ENCODE measurements at places on chromosomes 16 and 17.

DNA sequence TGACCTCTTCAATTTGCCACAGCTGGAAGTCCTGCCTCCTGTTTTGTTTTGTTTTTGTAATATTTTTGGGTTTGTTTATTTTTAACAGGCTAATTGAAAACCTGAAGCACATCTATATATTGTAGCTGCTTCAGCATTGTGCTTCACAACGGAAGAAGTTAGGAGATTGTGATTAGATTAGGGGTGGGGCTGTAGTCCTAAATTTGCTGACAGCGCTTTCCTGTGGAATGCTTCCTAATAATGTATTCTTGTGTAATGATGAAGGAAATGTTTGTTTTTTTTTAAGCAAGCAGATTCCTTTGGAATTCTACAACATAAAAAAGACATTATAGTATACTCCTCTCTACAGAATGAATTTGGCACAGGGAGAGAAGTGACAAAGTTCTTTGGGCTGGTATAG lies 70.1 kb downstream of the NLK start:
- DNase-seq: no peak

- DNase-seq: no peak
Observed at GRCh38 chr17:47643116-47643515, 6.6 kb upstream of the KPNB1 start.

DNA sequence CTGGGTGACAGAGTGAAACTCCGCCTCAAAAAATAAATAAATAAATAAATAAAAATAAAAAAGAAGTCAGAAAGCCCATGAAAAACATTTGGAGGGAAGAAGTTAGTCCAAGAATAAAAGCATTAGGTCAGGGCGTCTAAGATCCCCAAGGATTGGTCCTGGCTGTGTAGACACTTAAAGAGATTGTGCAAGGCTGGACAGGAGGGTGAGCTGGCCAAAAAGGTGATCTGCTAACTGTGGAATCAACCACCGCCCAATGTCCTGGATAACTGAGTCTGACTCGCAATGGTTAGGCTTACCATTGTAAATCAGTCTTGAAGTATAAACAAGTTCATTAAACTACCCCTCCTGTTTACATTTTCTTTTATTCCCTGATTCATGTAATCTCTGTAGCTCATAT lies 8.8 kb upstream of the ABCA8 start:
- no peak for DNase-seq

DNA sequence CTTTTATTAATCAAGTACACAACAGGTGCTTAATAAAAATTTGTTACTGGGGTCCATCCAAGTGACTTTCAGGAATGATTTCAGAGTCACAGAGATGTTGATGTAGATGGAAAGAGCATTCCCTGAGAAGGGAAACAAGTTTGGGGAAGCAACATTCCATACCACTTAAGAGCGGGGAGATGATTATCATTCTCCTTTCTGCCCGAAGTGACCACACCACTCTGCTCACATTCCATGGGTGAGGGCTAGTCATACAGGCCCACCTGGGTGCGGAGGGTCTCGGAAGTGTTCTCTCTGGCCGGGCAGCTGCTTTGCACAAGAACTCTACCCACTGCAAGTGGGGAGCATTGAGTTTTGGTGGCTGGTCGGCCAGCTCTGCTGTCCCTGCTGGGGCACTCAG lies 231.4 kb downstream of the SNX29 start:
- DNase-seq: no peak

DNA sequence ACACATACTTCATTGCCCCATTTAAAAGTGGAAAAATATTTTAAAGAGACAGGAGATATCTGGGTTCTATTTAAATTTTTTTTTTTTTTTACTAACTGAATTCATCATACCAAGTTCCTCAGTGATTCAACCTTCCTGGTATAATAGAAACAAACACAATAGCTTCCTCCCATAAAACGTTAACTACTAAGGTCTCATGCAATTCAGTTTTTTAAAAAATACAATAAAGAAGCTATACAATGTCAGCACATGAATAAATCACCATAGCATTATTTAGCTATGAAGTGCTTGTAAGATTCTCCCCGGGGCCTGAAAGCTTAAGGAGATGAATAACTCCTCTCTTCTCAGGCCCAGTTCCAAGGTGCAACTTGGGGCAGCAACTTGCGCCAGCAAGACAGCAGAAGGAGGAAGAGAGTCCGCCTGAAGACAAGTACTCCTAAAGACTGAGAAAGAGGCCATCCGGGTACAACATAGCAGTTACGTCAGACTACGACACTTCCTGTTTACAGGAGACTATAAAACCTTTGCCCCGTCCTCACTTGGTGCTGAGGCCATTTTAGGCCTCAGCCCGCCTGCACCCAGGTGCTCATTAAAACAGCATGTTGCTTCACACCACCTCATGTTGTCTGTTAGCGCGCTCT lies 81.5 kb downstream of the MYO1D start:
- no peak for DNase-seq

DNA sequence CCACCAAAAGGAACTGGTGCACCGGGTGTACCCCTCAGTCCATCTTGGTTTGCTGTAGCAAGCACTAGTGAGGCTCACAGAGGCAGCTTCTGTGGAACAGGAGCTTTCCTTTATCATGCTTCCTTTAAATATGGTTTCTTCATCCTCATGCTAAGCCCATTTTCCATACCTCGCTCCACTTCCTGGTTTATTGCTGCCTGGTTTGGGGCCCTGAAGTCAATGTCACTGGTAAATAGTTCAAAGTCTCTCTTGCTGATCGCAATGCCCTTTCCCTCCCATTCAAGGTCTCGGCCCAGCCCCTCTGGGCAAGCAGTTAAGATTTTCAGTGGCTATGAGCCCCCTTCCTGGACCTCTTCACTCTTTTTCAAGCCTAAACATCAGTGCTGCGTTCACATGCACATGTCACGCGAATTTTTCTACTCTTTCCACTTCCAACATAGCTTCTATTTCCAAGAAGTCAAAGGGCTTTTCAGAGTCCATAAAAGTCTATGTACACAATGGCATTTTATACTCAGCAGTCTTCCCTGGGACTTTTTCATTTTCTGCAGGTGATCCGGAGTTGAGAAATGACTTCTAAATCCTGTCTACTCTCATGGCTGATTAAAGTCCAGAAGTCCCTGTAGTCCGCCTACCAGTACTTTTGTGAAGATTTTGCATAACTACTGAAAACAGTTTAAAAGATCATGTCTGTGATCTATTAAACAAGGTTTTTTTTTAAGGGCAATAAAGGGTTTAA lies 323.8 kb upstream of the ZFHX3 start:
- DNase-seq: no peak

DNA sequence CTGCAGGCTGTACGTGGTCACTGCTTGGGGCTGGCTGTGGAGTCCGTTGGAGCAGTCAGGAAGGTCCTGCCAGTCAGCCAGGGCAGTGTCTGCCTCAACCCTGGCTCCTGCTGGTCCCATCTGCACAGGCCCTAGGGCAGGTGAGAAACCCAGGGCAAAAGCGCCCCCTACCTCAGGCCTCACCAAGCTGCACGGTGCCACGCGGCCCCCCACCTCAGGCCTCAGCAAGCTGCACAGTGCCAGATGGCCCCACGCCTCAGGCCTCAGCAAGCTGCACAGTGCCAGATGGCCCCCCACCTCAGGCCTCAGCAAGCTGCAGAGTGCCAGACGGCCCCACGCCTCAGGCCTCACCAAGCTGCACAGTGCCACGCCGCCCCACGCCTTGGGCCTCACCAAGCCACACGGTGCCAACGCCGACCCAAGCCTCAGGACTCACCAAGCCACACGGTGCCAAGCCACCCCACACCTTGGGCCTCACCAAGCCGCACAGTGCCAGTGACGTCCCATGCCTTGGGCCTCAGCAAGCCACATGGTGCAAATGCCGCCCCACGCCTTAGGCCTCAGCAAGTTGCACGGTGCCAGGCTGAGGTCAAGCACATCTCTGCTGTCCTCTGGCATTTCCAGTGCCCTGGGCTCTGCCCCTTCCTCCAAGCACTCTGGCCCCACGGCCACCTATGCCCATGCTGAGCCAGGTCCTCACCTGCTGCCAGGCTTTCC lies 5.5 kb downstream of the TMEM204 start:
- no peak for DNase-seq

- no peak for DNase-seq
Observed at GRCh38 chr16:4640572-4641305, 16.1 kb downstream of the MGRN1 start.

DNA sequence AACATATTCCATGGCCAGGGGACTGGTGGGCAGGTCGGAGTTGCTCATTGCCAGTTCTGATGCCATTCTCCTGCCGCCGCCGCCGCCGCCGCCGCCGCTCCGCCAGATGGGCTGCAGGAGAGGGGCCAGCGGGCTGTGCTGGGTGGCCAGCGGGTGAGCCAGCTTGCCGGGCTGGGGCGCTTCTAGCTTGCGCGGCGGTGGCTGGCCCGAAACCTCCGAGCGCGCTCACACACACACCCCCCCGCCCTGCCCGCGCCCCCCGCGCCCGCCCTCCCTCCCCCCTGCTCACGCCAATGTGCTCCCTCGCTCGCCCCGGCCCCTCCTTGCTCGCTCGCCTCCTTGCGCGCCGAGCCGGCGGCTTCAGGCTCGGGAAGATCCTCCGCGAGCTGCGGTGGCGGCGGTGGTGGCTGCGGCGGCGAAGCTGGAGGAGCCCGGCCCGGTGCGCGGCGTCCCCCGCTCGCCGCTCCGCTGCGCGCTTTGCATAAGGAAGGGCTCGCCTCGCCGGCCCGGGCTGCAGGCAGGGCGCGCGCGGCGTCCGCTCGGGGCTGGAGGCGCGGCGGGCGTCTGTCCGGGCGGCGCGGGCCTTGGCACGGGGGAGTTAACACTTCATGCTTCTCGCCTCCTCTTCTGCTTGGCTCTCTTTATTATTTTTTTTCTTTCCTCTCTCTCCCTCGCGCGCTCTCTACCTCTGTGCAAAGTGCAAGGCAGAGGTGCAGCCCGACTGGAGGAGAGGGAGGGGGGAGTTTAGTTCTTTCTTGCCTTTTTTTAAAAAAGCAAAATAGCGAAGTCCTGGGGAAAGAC lies 500 bp downstream of the MAF start:
- peak; percentile 73 for DNase-seq

DNA sequence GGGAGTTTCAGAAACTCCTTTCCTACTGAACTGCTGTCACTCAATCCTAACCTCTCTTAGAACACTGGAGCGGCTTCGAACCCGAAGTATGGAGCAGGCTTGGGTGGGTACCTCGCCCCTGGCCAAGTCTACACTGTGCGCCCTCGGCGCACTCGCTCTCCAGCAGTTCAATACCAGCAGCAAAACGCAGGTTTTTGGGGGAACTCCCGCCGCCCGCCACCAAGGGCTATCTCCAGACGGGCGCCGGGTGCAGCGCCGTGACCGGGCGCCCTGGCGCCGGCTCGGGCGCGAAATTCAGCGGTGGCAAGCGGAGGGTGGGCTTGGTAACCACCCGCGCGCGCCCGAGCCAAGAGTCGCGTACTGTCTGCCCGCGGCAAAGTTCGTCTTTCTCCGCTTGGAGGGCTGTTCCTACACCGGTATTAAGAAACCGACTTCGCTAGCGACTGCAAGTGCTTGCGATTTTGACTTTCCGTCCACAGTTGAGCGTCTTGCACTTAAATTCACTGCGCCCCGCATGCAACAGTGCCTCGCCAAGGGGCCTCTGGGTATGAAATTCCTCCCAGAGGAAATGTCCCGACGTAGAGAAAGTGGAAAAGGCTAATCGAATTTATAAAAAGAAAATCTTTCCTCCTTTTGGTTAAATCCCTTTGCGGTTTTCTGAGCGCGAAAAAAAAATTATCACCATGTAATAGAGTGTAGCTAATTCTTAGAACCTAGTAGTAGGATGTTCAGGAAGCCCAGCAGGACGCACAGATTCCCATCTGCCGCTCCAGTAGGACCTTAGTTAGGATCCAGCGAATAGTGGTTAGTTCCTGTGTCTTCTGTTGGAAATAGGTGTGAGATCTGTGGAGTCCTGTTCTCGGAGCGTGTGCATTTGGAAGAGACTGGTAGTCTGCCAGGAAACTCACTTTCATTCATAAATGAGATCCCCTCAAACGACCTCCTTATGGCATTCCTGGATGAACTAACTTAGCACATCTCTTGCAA lies 5.0 kb upstream of the SALL1 start:
- DNase-seq: no peak

DNA sequence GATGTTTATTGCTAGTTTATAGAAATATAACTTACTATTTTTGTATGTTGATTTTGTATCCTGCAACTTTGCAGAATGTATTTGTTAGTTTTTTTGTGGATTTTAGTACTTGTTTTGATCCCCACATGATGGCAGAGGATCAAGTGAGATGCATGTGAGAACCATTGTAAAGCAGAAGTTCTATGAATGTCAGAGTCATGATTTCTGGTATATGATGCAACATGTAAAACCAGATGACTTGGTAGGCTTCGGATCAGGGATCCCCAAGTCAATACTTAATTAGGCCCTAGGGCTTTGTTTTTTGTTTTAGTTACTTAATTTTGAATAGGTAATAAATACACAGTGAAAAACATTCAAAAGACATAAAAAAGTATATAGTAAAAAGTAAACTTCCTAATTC lies 45.8 kb downstream of the ESRP2 start:
- no peak for DNase-seq

DNA sequence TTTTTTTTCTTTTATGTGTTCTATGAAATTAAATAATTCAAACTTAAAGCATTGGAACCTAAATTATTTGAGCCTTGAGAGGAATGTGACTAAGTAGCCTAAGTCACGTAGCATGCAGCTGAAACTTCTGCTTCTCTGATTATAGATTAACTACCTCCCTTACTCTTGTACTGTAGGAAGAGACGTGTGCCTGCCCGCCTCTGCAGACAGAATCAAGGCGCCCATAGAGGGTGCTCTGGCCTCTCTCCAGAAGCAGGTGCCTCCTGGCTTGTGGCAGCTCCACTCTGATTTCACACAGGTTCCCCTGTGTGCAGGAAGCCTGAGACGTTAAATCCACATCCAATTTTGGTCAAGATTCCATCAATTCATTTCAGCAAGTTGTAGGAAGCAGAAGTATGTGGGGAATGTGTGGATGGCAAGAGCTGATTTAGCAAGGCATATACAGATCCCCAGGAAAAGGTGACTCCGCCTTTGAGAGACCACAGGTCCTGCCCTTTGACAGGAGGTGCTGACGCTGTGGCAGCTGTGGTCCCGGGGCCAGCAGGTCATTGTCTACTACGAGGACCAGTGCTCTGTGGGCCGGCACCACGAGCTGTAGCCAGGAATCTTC lies 1418.8 kb downstream of the CDH11 start:
- DNase-seq: no peak

GRCh38 chr16:67162506-67163163 lies 1.9 kb upstream of the HSF4 start:
- DNase-seq: no peak

DNA sequence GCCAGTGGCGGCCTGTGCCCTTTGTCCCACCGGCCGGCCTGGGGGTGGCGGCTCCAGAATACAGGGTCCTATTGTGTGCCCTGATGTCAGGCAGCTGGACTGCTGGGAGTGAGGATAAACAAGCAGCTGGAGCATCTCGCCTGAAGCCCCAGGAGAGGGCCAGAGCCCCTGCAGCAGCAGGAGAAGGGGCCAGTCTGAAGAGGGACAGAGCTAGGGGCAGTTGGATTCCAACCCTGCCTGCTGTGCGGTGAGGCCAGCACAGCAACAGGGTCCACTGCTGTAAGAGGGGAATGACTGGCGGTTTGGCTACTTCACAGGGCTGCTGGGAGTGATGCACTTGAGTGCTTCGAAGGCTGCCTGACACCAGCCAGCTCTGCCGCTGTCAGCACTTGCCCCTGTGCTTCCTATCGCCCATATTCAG lies 25.0 kb downstream of the RAB11FIP4 start:
- DNase-seq: no peak

- DNase-seq: no peak
Observed at GRCh38 chr16:82133798-82134197, 36.2 kb downstream of the MPHOSPH6 start.
